ENCODE measurements at places on chromosomes 4 and X. TPM values are rescaled to one million over a fixed set of nuclear protein-coding genes. Genes with fewer than 3 reads are reported as not detected.

- no peak for DNase-seq
Measured at GRCh38 chrX:77427611-77428010, 19.6 kb upstream of the FGF16 start.

The CSAG1 gene
- total RNA-seq = not detected

The TAF7L gene
- total RNA-seq = not detected

The CAPN6 gene
- total RNA-seq = not detected

Data from activated naive CD4-positive, alpha-beta T cell treated with anti-CD3 and anti-CD28 coated beads, Interleukin-2, amount 50 U/mL, for 72 hours (primary cell).